ENCODE measurements at places on chromosomes 6 and 20.
A peak's percentile ranks its signal among the peaks of the same experiment; 100 is the strongest.

- no peak for DNase-seq
Observed at GRCh38 chr6:111738156-111738555, 132.5 kb upstream of the TRAF3IP2 start.

GRCh38 chr6:110882824-110883554, 8.4 kb downstream of the AMD1 start:
- no peak for DNase-seq

DNA sequence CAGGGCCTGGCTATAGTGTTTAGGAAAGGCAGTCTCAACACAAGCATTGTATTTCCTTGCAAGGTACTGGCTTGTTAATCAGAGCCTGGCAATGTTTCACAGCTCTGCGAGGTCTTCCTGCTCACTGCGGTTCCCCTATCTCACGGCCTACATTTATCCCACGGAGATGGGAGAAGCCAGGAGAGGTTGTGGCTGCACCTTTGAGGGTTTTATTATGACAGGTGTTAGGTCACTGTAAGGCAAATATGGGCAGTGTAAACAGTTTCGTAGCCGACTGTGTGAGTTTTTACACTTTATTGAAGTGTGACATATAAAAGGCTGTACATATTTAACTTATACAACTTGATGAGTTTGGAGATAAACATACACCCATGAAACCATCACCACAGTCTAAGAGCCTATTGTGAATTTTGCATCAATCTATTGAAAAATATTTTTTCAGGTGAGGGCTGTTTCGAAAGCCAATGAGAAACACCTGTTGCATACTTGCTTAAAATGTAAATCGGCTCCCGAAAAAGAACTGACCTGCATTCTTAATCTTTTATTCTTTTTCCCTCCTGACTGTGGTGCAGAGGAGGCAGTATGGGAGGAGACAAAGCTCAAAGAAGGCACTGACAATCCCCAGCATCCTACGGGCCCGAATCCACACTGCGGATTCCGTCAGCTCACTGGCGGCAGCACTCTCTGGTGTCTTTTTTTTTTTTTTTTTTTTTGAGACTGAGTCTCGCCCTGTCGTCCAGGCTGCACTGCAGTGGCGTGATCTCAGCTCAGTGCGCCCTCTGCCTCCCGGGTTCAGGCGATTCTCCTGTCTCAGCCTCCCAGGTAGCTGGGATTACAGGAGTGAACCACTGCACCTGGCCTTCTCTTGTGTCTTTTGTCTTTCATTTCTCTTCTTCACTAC, 7.5 kb upstream of the RBM38 start:
- DNase-seq: no peak

GRCh38 chr6:125802943-125803377, 12.2 kb downstream of the NCOA7 start:
- no peak for DNase-seq

GRCh38 chr6:150112233-150112632, 30.6 kb upstream of the PPP1R14C start:
- no peak for DNase-seq

- DNase-seq: no peak
Observed at GRCh38 chr6:108651340-108652227, 90.9 kb downstream of the FOXO3 start.

DNA sequence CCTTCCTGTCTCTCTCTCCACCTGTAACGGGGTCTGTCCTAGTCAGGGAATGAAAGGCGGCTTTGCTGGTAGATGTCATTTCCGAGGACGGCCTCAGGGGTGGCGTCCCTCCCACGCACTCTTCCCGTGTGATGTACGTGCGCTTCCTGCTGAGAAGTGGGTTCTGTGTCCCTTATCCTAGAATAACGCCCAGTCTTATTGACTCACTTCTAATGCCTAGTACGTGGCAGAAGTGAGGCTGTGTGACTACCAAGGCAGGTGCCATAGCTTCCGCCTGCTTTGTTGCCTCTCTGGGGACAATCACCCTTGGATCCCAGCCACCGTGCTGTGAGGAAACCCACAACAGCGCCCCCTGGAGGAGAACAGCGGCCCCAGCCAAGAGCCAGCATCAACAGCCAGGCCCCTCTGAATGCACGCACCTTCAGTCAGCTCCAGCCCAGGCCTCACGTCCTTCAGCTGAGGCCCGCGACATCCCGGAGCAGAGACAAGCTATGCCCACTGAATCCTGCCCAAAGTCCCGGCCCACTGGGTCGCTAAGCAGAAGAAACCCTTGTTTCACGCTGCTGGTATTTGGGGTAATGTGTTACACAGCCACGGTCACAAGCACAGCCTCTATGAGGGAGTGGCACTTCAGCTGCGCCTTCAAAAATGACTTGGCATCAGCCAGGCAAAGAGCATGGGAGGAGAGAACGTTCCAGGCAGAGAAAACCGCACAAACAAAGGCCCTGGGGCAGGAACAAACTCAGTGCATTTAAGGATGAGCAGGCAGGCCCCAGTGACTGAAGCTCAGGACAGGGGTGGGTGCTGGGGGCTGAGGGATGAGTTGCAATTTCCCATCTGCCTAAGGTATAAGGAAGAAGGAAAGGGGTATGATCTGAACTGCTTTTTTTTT, 224.2 kb downstream of the NFATC2 start:
- peak; percentile 33 for DNase-seq

GRCh38 chr6:124963831-124964763, 1.9 kb downstream of the RNF217 start:
- DNase-seq: no peak

GRCh38 chr6:41376176-41376575, 40.8 kb downstream of the NCR2 start:
- no peak for DNase-seq

GRCh38 chr20:50350510-50351249, 159.5 kb upstream of the PTPN1 start:
- DNase-seq: no peak

DNA sequence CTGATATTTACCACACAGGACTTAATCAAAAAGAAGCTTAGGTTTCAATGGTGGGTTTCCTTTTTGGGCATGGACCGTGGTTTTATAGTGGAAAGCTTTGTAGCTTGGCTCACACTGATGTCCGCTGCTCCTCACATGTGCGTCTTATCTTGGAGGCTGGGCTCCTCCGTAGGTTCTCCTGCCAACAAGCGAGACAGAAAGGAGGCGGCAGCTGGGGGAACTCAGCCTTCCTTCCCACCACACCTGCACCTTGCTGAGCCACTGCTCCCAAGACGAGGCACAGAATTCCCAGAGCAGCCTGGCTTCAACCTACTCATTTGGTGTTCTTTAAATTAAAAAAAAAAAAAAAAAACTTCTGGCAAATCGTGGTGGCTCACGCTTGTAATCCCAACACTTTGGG, 235.5 kb upstream of the QKI start:
- no peak for DNase-seq

DNA sequence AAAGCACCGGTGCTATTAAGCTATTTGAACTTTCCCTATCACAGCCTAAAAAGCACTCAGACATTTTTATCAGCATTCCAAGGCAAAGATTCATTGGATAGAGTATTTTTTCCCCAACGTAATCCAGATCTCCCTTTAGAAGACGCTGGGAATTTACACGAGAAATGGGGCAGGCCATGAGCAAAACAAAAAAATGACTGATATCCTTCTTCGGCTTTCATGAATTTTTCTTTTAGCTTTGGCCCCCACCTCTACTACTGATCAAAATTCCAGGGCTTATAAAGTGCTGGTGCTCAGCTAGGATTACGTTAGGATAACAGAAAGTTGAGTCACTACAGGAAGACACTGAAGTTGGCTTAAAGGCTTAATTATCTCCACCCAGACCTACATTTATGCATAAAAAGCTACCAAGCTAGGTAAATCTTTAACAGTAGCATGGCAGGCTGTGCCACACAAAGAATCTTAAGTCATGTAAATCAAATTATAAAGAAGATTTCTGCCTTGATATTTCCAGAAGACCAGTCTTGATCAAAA, 418.5 kb upstream of the BTBD3 start:
- no peak for DNase-seq

- DNase-seq: no peak
Observed at GRCh38 chr6:17577059-17577458, 23.0 kb upstream of the FAM8A1 start.

- no peak for DNase-seq
Observed at GRCh38 chr6:152846825-152847224, 96.2 kb downstream of the VIP start.

GRCh38 chr6:66429210-66429609, 722.2 kb upstream of the EYS start:
- DNase-seq: no peak

DNA sequence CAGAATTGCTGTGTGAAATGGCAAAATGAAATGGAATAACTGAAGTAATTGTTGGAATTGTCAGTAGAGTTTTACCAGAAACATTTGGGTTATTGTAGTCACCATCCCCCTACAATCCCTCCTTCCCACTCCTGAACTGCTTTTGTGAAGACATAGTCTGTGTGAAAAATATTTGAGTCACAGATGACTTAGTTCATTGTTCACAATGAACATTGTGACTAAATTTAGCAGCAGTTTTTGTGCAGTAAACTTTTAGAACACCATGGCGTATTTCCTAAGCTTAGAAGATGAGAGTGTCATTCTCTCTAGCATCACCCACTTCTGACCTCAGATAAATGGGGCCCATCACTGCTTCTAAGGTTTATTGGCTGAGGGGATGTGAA, 11.0 kb downstream of the OTOR start:
- DNase-seq: no peak

- no peak for DNase-seq
Observed at GRCh38 chr6:23174781-23175361, 605.5 kb downstream of the HDGFL1 start.

DNA sequence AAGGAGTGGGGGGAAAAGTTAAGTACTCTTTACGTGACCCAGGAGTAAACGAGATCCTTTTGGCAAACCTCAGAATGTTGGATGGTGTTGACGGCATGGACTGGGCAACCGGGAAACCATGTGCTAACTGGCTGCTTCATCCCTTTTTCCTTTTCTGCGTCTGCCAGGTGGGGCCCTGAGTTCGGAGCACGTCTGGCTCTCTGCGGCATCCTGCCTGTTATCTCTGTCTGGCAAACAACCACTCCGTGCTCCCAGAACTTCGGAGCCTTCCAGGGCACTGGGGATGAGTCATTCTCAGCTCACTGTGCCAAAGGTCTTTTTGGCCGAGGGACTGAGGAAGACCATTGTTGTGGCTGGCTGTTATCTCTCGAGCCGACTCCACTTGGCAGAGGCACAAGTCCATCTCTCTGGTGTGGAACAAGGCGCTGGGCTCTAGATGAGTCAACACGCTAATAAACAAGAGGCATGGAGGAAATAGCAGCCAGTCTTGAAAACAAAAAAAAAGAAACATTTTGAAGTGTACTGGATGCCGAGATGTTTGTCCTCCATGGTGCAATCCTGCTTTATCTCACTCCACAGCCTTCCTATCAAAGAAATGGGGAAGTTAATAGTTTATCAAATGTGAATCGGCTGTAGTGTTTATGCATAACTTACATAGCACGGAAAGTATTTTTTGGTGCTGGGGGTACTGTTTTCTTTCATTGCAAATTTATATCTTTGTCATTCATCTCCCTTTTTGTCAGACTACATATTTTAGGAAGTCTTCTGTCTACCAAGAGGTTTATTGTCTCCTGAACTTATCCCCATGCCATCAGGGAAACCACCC, 64.6 kb upstream of the TXNDC5 start:
- DNase-seq: no peak

DNA sequence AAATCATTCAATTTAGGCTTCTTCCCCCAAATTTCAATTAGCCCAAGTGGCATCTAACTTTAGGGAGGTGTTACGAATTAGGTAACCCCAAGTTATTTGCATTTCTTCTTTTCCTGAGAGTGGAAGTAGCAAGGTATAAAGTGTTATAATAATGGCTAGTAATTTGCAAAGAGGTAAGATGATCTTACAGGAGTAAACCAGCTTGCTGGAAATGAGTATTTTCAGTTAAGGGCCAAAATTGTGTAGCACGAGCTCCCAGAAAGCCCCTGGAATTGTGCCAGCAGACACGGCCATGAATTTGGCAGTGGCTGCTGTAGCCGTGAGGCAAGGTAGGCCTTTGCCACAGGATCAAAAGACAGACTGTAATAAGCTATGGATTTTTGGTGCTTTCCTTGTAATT, 38.0 kb downstream of the CITED2 start:
- DNase-seq: no peak

- no peak for DNase-seq
Observed at GRCh38 chr6:132959639-132960326, 145.4 kb downstream of the RPS12 start.

DNA sequence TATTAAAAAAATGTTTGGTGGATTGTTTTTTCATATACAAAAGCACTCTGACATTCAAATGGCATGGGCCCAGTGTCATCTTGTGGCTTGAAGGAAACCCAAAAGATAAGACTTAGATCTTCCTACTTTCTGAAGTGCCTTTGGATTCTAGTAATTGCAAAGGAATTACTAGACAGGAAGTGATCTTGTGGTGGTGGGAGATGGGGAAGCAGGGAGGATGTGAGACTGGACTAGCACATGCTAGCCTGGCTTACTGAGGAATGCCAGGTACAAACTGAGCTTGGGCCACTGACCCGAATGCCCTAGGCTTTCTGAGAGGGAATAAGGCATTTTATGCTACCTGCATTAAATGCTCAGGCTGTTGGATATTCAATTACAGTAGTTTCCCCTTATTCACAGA, 59.0 kb downstream of the AFG1L start:
- no peak for DNase-seq

GRCh38 chr6:83199863-83200225, 6.7 kb downstream of the RWDD2A start:
- no peak for DNase-seq

DNA sequence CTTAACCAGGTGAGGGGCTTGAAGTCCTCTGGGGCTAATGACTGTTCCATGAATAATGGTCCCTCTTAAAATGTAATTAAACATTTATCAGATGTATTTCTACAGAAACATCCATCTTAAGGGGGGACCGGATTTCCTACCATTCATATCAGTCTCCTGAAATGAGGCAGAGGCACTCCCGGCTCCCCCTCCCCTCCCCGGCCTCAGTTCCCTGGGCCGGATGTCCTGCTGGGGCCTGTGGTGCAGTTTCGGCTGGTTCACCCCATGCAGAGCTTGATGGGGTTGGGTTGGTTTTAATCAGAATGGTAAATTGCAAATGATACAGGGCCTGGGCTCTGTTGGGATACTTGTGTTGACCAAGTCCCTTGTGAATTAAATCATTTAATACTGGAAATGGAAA, 349.4 kb downstream of the PREX1 start:
- DNase-seq: no peak

DNA sequence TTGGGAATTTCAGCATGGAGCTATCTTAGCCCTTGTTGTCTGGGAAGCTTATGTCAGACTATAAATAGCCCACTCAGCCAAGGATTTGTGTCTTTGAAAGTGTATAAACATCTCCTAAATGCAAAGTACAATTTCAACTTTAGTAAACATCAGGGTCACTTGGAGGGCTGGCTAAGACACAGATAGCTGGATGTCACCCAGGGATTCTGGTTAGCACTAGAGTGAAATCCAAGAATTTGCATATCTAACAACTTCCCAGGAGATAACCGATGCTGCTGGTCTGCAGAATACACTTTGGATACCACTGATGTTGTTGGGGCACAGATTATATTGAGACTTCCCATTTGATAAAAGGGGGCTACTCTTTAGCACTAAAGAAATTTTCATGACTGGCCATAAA, 130.9 kb downstream of the PAX1 start:
- no peak for DNase-seq
